ENCODE measurements at places on chromosomes 3 and 15. TPM values are rescaled to one million over a fixed set of nuclear protein-coding genes. Genes with fewer than 3 reads are reported as not detected.

TMEM207 gene
- not detected for total RNA-seq

PROS1 gene
- 87.5 TPM for total RNA-seq

GALNT15 gene
- total RNA-seq, result 7.1 TPM

GPR15 gene
- total RNA-seq, result not detected

ARHGAP31 gene
- 41.5 TPM for total RNA-seq

B2M gene
- 4,170 TPM for total RNA-seq

HDDC3 gene
- total RNA-seq, result 11.6 TPM

WNT5A gene
- total RNA-seq, result 145 TPM

DPPA4 gene
- not detected for total RNA-seq

SCN10A gene
- not detected for total RNA-seq

NANOGP8 gene
- 1.2 TPM for total RNA-seq

ST3GAL6 gene
- 2.2 TPM for total RNA-seq

CFAP44 gene
- 5.8 TPM for total RNA-seq

IMPG2 gene
- 0.36 TPM for total RNA-seq

RPL4 gene
- total RNA-seq, result 3,002 TPM

POTEB gene
- total RNA-seq, result not detected

GPR62 gene
- not detected for total RNA-seq

BUB1B gene
- total RNA-seq, result 2.2 TPM

CIAO2A gene
- total RNA-seq, result 45.2 TPM

RBPMS2 gene
- 0.29 TPM for total RNA-seq

IQCF5 gene
- total RNA-seq, result not detected

RGMA gene
- total RNA-seq, result 2.5 TPM

TOMM70 gene
- 57.8 TPM for total RNA-seq

FAM162A gene
- total RNA-seq, result 6.5 TPM

TMEM212 gene
- total RNA-seq, result not detected

ANKRD34C gene
- not detected for total RNA-seq

RPL32 gene
- total RNA-seq, result 1,095 TPM

UROC1 gene
- not detected for total RNA-seq

ZNF621 gene
- total RNA-seq, result 23.9 TPM

IRAK2 gene
- total RNA-seq, result 4.0 TPM

EFHB gene
- total RNA-seq, result 0.29 TPM

SNTN gene
- not detected for total RNA-seq

TGM4 gene
- not detected for total RNA-seq

KLHL40 gene
- not detected for total RNA-seq

DMXL2 gene
- total RNA-seq, result 46.0 TPM

GADL1 gene
- not detected for total RNA-seq

GOLGA6A gene
- total RNA-seq, result under 0.01 TPM

RARB gene
- total RNA-seq, result 4.1 TPM

GOLGA6L7 gene
- not detected for total RNA-seq

HRG gene
- total RNA-seq, result not detected

MDFIC2 gene
- total RNA-seq, result not detected

PRRT3 gene
- total RNA-seq, result 3.5 TPM

MESP1 gene
- under 0.01 TPM for total RNA-seq

KNG1 gene
- total RNA-seq, result not detected

SATB1 gene
- total RNA-seq, result 35.7 TPM

ANKRD63 gene
- total RNA-seq, result not detected

SLC6A1 gene
- total RNA-seq, result not detected

RETNLB gene
- total RNA-seq, result not detected

CDC25A gene
- 0.88 TPM for total RNA-seq

CLDN18 gene
- total RNA-seq, result not detected

CASR gene
- not detected for total RNA-seq
